ENCODE measurements at places on chromosomes 3 and 15.

GRCh38 chr3:9151240-9151639 lies 98.2 kb downstream of the SRGAP3 start:
- no peak for DNase-seq

- no peak for DNase-seq
These were observed 21.7 kb upstream of the FMN1 start for GRCh38 chr15:33215941-33216872.

DNA sequence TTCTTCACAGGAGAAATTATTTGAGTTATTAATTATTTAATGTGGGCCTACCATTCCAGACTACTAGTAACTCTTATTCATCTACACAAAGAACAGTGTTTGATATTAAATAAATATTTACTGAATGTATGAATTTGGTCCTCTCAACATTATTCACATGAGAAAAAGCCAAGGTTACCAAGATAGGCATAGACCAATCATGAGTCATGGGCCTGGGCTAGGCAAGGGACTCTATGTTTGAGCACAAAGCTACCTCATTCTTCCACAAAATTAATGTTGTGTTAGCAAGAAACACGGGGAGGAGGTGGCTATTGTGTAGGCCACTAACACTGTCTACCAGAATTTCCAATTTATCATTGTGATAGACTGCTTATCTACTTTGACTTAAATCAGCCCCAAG lies 115.7 kb downstream of the SERPINI1 start:
- no peak for DNase-seq

- no peak for DNase-seq
These were observed 280.4 kb downstream of the RAP2B start for GRCh38 chr3:153442386-153442785.

DNA sequence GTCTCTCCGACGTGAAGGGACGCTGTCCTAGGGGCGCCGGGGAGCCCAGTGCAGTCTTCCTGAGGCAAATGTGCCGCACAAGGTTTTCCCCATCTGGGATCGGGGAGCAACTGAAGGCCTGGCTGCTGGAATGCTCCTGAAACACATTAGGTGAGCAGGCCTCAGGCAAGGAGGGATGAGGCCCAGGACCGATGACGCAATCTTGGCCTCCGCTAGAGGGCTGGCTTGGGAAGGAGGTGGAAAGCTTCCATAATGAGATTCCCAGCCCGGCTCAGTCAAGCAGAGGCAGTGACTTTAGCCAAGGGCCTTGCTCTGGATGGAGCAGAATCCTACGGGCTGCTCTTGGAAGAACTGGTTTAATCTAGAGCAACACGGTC lies 50.8 kb downstream of the CPN2 start:
- peak; percentile 76 for DNase-seq

DNA sequence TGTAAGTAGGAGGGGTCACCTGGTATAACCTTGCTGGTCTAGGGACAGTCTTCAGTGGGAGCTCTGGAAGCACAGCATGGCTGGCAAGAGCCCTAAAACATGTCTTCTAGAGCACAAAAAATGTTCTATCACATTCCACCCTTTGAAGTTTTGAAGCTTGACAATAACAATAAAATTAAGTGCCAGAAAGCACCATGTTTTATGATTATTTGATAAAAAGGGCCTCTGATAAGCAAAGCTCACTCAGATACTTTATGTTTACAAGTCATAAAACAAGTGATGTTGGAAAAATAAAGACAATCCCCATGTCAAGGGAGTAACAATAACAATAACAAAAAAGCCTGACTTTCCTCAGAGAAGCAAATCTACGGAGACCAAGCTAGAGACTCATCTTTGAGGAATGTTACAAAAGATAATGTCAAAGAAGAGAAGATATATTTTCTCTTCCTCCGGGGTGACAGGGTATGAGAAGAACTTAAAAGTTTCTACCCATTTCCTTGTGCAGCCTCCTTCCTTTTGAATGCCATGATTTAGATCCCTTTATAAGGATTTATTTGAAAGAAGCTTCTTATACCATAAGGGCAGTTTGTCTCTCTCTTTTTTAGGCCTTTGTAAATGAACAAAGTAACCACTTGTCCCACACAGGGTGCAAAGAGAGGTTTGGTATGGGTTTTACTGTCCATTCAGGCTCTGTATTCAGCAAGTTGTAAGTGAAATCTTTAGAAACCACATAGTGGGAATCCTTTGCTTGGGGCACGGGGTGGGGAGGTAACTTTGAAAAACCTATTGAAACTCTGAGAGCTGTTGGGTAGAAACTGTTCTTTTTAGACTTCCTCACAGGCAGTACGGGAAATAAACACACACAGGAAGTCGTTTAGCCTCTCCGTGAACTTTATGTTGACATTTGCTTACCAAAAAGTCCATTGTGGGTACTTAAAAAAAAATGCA lies 109.6 kb upstream of the RBMS3 start:
- peak; percentile 43 for DNase-seq
